ENCODE measurements at places on chromosomes 7 and 10. TPM values are rescaled to one million over a fixed set of nuclear protein-coding genes. Genes with fewer than 3 reads are reported as not detected.
A peak's percentile ranks its signal among the peaks of the same experiment; 100 is the strongest.

The EIF3B gene
- 166 TPM for total RNA-seq

The ARHGAP12 gene
- total RNA-seq, result 46.5 TPM

The STAG3 gene
- 1.2 TPM for total RNA-seq

The ADK gene
- 22.3 TPM for total RNA-seq

The HTR5A gene
- not detected for total RNA-seq

The IGFBP1 gene
- total RNA-seq, result not detected

GRCh38 chr10:13234172-13234571 lies at the start of gene UCMA:
Gene UCMA (minus strand): TSS chr10:13234374. CDS start chr10:13234258, 116 bp downstream.
- H3K27ac ChIP-seq, result no peak within 1 kb of the TSS
- no peaks in the 10 kb centered on the region for H3K27me3 ChIP-seq
- no peaks in the 10 kb centered on the region for H3K4me1 ChIP-seq
- no peak within 1 kb of the TSS for H3K4me3 ChIP-seq
- H3K36me3 ChIP-seq, result no peaks in the 10 kb centered on the region

DNA sequence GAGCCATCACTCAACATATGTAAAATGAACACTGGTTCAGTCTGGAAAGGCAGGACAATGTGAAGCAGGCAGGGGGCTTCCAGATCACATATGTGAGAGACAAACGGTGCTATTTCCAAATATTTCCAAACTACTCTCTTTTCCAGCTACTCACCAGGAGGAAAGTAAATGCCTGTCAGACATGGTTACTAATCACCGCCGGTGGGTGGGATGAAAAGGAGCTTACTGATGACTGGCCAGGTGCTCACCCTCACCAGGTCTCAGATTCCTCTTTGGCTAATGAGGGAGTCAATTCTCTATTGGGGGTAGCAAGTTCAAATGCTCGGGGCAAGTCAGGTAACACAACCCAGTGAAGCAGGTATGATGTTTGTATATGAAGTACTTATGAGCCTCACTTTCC lies 9.7 kb upstream of the MSMB start:
- peaks cover 25% of the 10 kb centered on the region for H3K4me1 ChIP-seq
- peak; percentile 50 for DNase-seq
- no peak overlapping the region for H3K27ac ChIP-seq
- H3K27me3 ChIP-seq, result no peaks in the 10 kb centered on the region

DNA sequence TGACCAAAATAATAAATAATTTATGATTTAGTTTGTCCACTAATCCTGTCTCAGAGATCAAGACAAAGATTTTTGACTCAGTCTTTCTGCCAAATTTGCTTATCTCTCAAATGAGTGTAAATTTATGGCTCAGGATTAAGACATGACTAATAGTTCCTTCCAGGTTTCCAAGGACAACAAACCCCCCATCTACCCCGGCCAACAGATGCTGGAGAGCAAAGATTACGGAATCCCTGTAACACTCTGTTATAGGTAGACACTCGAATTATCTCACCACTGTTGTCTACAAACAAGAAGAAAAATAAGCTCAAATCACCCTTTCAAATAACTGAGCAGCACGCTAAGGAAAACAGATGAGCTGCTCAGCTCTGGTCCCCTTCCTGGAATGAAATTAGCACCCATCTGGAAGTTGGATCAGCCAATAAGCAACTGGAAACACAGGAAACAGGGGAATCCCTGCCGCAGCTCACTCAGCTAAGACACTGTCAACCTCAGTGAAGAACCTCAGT lies 56.8 kb upstream of the SVIL start:
- no peak for DNase-seq
- no peaks in the 10 kb centered on the region for H3K27me3 ChIP-seq
- H3K27ac ChIP-seq, result no peak overlapping the region
- H3K4me1 ChIP-seq, result peaks cover 8% of the 10 kb centered on the region

- DNase-seq, result no peak
- H3K27me3 ChIP-seq, result no peaks in the 10 kb centered on the region
These were observed 1.5 kb downstream of the EDRF1 start for GRCh38 chr10:125721035-125721434.

DNA sequence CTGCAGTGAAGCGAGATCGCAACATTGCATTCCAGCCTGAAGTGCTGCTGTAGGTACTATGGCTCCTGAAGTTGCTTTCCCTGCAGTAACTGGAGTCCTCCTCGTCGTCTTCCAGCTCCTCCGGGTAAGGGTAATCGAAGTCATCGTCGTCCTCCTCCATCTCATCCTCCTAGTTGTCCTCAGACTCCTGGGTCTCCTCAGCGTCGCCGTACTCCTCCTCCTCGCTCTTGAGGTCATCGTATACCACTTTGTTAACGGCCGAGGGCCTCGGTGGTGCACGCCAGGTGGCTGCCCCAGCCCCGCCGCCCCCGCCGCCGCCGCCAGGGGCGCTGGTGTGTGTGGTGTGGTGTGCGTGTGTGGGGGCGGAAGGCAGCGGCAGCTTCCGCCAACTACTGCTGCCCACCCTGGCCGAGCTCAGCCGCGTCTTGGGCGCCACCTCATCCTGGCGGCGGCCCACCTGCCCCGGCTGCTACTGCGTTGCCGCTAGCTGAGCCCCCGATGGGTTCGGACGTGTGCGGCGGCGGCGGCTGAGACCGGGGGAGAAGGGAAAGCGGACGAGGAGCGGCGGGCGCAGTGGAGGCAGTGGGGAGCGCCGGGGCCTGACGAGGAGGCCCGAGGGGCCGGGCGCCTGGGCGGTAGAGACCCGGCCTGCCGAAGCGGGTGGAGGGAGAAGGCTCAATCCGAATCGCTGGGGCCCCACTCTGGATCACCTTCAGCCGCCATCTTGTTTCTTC lies 11.8 kb upstream of the ACBD5 start:
- H3K4me1 ChIP-seq, result no peaks in the 10 kb centered on the region
- H3K27ac ChIP-seq, result no peak overlapping the region
- no peak overlapping the region for H3K4me3 ChIP-seq
- no peaks in the 10 kb centered on the region for H3K36me3 ChIP-seq
- H3K27me3 ChIP-seq, result peaks cover 3% of the 10 kb centered on the region
- peak; percentile 98 for DNase-seq

GRCh38 chr10:57188846-57189245 lies 827.8 kb upstream of the ZWINT start:
- DNase-seq, result no peak
- H3K4me1 ChIP-seq, result no peaks in the 10 kb centered on the region
- H3K36me3 ChIP-seq, result no peaks in the 10 kb centered on the region
- no peak overlapping the region for H3K27ac ChIP-seq
- H3K27me3 ChIP-seq, result no peaks in the 10 kb centered on the region
- H3K4me3 ChIP-seq, result no peak overlapping the region

- peaks cover 41% of the 10 kb centered on the region for H3K4me1 ChIP-seq
- H3K27me3 ChIP-seq, result no peaks in the 10 kb centered on the region
- H3K27ac ChIP-seq, result no peak overlapping the region
- peak; percentile 82 for DNase-seq
- no peaks in the 10 kb centered on the region for H3K36me3 ChIP-seq
These were observed 5.9 kb upstream of the LGI1 start for GRCh38 chr10:93751832-93752231.

DNA sequence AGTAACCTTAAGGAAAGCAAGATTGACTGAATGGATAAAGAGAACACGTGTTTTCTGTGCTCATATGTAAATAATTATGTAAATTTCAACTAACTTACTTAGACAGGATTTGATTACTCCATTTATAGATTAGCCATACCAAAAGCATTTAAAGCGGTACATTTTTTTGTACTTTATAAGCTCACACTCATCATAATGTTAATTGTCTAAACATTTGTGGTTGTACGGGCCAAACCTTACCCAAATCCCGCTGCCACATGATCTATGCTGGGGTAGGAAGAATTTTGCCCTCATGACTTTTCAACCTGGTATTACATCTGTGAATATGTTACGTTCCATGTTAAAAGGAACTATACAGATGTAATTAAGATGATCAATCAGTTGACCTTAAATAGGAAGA lies 29.1 kb downstream of the MKX start:
- DNase-seq, result no peak
- no peaks in the 10 kb centered on the region for H3K27me3 ChIP-seq
- no peak overlapping the region for H3K4me3 ChIP-seq
- no peak overlapping the region for H3K27ac ChIP-seq
- no peaks in the 10 kb centered on the region for H3K4me1 ChIP-seq
- no peaks in the 10 kb centered on the region for H3K36me3 ChIP-seq
